ENCODE measurements at places on chromosomes 11 and 22.
A peak's percentile ranks its signal among the peaks of the same experiment; 100 is the strongest.

DNA sequence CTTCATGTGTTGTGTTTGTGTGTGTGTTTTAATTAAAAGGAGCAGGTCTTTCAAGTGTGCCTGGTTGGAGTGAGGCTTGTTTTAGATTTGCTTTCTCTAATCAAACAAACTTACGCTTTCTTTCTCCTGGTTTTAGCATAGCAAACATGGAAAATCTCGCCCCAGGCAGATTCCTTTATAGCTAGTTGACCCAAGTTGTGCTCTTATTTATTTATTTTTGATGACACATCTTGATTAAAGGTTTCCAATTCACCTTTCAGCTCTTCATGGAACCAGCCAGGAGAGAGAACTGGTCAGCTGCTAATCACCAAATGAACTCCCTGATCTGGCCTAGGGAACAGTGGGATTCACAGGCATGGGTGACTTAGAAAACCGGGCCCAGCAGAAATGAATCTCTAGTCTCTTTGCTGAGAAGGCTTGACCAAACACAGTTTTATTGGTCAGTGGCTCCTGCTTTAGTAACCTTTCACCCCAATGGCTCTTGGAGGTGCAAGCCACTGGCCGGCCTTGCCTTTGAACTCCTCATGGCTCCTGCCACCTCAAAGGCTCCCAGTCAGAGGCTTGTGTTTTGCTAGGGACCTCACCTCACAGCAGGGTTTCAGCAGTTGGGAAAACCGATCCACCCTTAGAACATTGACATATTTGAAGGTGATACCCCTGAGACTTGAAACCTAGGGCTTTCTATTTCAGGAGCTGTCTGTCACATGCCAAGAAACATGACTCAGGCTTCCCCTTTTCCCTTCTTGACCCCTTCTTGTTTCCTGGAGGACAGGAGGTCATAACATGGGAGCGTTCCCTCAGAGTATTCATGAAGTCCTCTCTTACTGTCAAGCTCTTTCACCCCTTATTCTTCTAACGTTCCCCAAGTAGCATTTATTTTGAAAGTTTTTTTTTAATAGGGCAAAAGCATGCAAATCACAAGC lies 48.8 kb downstream of the EXT2 start:
- no peak for DNase-seq

DNA sequence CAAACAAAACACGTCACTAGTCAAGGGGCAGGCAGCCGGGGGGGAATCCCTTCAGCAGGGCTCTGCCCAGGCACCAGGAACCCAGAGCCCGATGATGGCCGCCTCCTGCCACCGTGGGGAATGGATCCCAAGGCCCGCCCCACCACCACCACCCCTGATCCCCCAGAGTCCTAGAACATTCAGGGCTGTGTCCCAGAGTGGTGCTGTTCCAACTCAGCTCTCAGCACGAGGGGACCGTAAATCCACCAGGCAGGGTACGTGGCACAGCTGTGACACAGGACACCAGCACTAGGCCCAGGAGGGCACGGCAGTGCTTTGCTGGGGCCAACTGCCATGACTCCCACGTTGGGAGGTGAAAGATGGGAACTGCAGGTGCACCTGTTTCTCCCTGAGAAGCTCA lies 29.6 kb downstream of the ANO1 start:
- DNase-seq, result no peak

- no peak for DNase-seq
Observed at GRCh38 chr22:37675930-37676735, 697 bp downstream of the LGALS1 start.

DNA sequence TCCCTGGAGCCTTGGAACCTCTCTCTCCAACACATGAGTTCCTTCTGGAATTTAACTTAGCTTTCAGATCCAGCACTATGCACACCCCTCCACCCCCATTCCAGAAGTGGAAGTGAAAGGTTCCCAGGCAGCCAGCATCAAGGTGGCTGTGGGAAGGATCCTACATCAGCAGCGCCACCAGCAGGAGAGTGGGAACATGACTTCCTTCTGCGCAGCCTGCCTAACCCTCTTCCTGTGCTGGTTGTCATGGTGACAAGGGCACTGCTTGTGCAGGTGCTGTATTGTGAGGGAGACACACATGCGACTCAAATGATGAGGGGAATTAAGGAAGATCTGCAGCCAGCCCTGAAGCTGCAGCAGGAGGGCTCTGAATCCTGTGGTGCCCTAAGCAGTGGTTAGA lies 904.5 kb upstream of the API5 start:
- peak; percentile 76 for DNase-seq

DNA sequence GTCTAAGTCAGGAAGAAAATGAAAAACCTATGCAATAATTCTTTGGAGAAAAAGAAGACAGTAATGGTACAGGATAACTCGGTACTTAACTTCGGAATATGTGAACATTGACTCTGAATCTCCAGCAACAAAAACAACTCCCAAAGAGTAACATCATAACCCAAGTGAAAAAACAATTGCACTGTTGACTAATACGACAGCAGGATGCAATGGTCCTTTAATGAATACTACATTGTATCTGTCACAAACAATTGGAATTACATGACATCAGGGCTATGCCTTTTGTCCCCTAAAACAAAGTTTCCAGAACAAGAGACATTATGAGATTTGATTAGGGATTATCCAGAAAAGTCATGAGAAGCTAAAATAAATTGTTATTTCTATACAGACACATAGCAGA lies 1065.9 kb downstream of the LRRC4C start:
- DNase-seq, result no peak

All from small intestine (tissue), 16 donors.